ENCODE measurements at places on chromosomes 16 and 17.

- peak; percentile 42 for DNase-seq
These were observed 253.6 kb upstream of the XYLT1 start for GRCh38 chr16:17724242-17724898.

DNA sequence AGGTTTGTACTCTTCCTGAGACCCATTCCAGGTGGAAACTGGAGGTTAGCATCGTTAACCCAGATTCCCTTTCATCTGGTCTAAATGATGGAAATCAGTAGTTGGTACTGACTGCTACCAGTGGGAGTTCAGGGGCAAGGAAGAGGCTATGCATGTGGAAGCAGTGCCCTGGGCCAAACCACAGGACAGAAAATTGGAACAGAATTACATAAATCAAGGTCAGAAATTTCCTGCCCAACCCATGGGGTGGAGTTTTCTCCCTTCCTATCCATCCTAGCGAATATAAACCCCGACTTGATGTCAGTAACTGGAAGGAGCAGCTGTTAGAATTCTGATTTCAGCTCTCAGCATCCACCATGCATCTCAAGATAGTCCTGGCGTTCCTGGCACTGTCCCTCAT is at the start of gene AOC2:
Gene AOC2, plus strand, starts transcription at position 310 of the 400 bp plus-strand sequence. Its CDS starts 47 bp downstream, at position 357.
- DNase-seq, result no peak

DNA sequence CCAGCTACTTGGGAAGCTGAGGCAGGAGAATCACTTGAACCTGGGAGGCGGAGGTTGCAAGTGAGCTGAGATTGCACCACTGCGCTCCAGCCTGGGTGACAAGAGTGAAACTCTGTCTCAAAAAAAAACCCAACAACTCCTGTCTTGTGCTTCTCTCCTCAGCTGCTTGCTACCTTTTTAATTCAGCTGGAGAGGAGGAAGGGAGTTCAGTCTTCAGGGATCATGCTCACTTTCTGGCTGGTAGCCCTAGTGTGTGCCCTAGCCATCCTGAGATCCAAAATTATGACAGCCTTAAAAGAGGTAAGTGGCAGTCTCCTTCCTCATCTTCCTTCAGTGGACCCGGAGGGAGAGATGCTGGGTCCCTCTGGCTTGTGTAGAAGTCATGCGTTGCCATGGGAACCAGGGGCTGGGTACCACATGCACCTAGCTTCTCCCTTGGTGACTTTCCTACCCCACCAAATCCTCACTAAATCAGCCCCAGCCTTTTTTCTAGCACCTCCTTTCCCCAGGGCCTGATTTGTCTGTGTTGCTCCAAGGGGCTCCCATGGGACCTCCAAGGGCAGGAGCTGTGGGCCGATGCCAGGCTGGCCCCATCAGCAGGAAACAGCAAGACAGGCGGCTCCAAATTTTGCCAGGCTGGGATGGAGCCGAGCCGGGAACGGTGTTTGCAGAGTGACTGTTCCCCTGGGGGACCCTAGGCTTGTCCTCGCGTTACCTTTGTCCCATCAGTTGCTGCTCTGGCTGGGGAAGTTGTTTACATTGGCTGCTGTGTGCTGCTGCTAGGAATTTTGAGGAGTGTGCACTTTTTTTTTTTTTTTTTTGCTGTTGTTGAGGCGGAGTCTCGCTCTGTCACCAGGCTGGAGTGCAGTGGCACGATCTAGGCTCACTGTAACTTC is 65.2 kb downstream of the ABCC1 start:
- no peak for DNase-seq

- DNase-seq, result no peak
These were observed 17.3 kb upstream of the XYLT2 start for GRCh38 chr17:50328363-50329325.

DNA sequence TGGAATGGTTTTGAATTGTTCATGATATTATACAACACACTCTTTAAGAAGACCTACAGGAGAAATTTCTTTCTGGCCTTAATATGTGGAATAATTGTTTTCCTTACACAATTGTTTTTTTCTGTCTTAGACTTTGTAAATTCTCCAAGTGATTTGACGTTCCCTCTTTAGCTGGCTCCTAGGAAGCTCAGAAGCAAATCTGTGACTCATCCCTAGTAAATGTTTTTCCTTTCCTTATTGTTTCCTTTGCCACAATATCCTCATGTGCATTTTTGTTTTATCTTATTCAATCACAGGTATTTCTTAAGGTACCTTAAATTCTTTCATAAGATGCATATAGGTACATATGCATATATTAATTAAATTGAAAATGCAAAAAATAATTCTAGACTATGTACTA is 13.5 kb downstream of the KIAA0753 start:
- DNase-seq, result no peak

GRCh38 chr17:18006495-18007239 is 32.3 kb downstream of the ATPAF2 start:
- DNase-seq, result no peak

DNA sequence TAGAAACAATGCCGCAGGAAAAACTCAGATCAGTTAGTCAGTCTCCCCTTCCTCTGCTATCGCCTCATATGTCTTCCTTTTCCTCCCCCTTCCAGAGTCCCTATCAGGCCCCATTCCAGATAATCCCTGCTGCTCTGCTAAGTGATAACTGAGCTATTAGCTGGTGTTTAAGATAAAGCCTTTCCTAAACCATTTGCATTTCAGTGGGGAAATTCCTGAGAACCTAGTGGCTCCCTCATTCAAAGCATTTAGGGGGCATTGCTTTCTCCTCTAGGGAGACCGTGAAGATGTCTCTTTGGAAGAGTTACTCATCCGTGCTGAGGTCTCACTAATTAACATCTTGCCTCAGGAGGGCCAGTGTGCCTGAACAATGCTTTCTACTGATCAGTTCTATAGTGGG is 401.6 kb downstream of the NPIPA7 start:
- DNase-seq, result no peak

DNA sequence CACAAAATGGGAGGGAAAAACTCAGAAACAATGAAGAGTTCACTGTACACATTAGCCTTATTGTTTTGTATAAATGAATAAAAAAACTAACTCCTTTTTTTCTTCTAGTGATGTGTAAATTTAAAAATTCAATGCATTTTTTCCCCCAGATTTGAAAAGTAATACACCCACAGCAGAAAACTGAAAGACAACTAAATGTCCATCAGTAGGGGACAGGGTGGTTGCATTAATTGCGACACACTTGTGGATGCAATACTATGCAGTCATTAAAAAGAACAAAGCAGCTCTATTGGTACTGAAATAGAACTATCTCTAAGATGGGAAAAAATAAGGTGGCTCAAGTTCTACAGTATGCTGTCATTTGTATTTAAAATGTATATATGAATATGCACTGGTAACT is 13.7 kb upstream of the WIPI1 start:
- DNase-seq, result no peak

- DNase-seq, result peak; percentile 75
These were observed at the start of gene TRAF4 for GRCh38 chr17:28743243-28744103. TRAF4 (plus strand) TSS chr17:28744011; CDS start chr17:28744113, 102 bp downstream.

DNA sequence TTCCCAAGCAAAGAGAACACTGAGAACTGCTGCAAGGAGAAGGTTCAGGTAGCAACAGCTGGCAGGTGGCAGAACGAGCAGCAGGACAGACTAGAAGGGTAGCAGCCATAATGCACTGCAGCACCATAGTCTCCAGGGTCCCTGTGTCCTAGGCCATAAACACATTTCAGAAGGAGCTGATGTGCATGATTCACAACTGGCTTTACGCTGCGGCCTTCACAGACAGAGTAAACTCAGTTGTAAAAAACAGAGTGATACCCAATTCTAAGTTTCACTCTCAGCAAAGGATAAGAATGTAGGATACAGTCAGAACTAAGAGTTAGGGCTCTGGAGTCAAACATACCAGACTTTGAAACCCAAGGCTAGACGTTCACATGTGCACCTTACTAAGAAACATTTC is 24.4 kb downstream of the ARHGAP17 start:
- no peak for DNase-seq

- DNase-seq, result no peak
These were observed 191.6 kb downstream of the WWOX start for GRCh38 chr16:78290872-78291591.

DNA sequence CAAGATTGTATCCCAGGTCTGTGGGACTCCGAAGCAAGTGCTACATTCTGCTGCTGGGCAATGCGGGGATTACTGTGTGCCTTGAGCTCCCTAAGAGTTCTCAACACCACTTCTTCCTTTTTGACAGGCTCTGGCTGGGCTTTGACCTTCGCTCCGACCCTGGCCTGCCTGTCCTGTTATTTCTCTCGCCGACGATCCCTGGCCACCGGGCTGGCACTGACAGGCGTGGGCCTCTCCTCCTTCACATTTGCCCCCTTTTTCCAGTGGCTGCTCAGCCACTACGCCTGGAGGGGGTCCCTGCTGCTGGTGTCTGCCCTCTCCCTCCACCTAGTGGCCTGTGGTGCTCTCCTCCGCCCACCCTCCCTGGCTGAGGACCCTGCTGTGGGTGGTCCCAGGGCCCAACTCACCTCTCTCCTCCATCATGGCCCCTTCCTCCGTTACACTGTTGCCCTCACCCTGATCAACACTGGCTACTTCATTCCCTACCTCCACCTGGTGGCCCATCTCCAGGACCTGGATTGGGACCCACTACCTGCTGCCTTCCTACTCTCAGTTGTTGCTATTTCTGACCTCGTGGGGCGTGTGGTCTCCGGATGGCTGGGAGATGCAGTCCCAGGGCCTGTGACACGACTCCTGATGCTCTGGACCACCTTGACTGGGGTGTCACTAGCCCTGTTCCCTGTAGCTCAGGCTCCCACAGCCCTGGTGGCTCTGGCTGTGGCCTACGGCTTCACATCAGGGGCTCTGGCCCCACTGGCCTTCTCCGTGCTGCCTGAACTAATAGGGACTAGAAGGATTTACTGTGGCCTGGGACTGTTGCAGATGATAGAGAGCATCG is 2.4 kb downstream of the SLC16A13 start:
- DNase-seq, result no peak

- DNase-seq, result peak; percentile 41
These were observed 628 bp upstream of the BLMH start for GRCh38 chr17:30292286-30292858.

- no peak for DNase-seq
These were observed 52.6 kb downstream of the ZFHX3 start for GRCh38 chr16:72995151-72995881.

GRCh38 chr16:72256398-72257066 is 84.6 kb upstream of the PMFBP1 start:
- peak; percentile 53 for DNase-seq

DNA sequence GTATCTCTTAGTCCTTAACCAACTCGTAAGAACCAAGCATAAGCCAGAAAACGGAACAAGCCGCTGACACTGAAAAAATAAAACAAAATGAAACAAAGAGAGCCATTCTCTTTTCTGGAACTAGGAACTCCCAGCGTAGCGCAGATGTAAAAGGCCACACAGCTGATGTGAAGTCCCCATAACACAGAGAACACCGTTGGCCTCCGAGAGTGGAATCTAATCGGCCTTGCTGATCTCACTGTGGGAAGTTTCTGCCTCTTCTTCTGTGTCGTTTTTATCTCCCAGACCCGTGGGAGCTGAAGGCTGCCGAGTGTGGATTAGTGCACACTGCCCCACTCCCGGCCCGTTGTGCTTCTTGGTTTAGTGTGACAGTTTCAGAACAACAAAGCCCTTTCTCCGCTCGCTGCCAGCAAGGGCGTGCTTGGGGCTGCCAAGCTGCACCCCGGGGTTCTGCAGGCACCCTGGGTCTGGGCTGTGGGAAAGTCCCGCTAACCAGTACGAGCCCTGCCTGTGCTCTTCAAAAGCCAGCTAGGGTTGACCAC is 21.7 kb downstream of the TTYH2 start:
- no peak for DNase-seq

GRCh38 chr16:52114379-52114778 is 432.6 kb downstream of the TOX3 start:
- DNase-seq, result no peak

DNA sequence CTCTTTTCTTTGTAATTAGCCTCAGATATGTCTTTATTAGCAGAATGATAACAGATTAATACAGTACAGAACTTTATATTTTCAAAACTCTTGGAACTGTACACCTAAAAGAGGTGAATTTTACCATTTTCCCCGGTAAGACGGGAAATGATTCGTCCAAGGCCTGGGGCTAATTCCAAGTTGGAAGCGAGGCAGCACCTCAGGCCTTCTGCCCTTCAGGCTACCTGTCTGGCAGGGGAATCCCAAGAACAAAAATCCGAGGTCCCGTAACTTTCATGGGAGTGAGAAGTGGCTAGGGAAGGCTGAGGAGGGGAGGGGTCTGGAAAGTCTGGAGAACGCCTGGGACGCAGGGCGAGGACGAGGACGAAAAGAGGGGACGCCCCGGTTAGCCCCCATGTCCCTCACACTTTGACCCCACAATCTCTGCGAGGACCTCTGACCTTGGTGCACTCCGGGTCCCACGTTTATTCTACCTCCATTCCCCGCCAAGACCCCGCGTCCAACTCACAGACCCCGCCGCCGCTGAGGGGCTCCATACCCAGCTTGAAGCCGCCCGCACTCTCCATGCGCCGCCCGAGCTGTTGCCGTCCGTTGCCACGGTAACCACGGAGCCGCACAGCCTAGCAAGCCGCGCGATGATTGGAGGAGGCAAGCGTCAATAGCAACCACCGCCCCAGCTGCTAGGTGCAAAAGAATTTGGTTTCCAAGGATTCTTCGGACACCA is at the start of gene HYDIN:
Gene HYDIN, minus strand, starts transcription at position 601 of the 724 bp plus-strand sequence. CDS start 43,827 bp downstream, outside the sequence.
- peak; percentile 20 for DNase-seq

DNA sequence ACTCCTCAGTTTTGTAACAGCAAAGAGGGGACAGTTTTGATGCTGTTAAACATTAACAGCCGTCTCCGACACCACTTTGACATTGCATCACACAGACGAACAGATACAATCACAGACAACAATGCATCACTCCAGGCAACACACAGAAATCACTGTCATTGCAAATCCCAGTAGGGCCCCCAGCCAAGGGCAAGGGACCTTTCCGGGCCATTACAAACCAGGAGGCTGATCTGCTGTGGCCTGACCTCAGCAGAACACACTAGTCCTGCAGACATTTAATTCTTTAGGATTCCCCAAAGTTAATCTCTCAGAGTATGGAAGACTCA is 136.2 kb upstream of the RCVRN start:
- no peak for DNase-seq

GRCh38 chr16:58426966-58427365 is 34.7 kb downstream of the GINS3 start:
- DNase-seq, result no peak

DNA sequence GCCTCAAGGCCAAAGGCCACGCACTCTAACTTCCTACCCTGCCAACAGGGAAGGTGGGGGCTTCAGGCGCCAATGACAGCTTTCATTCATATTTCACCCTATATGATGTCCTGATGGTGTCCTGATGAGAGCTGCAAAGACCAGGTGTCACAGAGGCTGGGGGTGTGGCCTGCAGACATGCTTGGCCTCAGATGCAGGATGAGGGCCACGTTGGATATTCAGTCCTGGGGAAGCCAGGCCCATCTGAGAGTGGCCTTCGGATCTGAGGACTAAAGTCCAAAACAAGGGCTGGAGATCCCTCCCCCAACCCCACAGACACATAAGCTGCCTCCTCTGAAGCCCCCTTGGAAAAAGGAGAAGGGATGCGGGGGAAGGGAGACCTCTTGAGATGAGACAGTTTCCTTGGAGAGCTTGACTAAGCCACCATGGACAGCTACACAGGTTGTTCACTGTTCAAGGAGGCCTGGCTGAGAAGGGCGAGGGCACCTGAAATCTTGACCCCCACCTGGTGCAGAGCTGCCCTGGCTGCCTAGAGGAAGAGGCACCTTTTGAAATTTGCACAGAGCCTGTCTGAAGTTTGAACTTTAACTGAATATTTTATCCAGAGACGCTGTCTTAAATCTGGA is 24.3 kb upstream of the GSG1L start:
- no peak for DNase-seq

Data from fibroblast of the conjunctiva (primary cell).